Activated effector memory CD4-positive, alpha-beta T cell treated with anti-CD3 and anti-CD28 coated beads, Interleukin-2, amount 50 U/mL, for 16 hours (primary cell): ENCODE measurements at places on chromosomes 1 and 21.

DNA sequence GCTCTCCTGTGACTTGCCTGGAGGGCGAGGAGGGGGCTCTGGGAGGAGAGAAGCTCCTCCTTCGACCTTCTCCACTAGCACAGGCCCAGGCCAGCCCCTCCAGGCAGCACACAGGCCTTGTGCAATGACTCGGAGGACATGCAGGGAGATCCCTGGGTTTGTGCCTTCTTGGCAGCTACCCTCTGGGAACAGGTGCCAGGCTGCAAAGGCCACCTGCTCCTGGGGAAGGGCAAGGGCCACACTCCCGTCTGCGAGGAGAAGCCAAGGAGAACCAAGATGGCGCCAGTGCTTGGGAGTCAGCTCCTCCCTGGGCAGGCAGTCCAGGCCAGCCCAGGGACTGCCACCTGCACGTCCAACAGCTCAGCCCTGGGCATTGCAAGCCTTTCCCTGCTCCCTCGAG, 15.3 kb downstream of the CASZ1 start:
- DNase-seq: no peak

GRCh38 chr1:184296466-184297243, 90.2 kb upstream of the C1orf21 start:
- no peak for DNase-seq

DNA sequence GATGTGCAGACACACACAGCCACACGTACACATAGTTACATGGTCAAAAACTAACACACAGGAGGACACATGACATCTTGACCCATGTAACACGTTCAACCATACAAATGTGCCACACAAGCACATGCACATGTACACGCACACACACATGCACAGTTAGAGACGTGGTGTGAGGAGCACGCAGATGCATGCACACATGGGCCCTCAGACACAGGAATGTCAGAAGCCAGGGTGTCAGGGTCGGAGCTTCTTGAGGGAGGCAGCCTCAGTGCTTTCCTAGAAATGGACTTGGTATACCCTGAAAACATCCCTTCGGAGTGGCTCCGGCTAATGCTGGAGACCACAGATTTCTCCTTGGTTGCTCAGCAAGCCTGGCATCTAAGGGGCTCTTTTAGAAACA, 114.3 kb downstream of the DMRTB1 start:
- peak; percentile 46 for DNase-seq

GRCh38 chr1:16199700-16200099, 12.8 kb downstream of the ARHGEF19 start:
- no peak for DNase-seq

GRCh38 chr1:215132156-215132555, 49.6 kb downstream of the KCNK2 start:
- no peak for DNase-seq
